NCI-H1092 (cell line): ENCODE measurements at places on chromosomes 7 and 10.

- no peak for DNase-seq
These were observed 57.0 kb downstream of the AP3M1 start for GRCh38 chr10:74093530-74094164.

DNA sequence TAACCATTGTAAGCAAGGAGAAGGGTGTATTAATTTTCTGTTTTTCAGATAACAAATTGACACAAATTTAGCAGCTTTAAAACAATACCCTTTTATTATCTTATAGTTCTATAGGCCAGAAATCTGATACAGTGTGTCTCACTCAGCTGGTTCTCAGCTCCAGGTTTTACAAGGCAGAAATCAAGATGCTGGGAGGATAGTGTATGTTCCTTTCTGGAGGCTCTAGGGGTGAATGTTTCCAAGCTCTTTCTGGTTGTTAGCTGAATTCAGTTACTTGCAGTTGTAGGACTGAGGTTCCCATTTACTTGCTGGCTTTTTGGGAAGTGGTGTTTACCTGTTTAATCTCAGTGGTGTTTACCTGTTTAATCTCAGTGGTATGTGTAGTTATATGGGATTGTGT is 125.4 kb downstream of the ADK start:
- DNase-seq: no peak

- DNase-seq: no peak
These were observed 261.9 kb downstream of the ELMO1 start for GRCh38 chr7:37186753-37187152.

GRCh38 chr7:45267262-45267661 is 109.7 kb downstream of the RAMP3 start:
- no peak for DNase-seq

DNA sequence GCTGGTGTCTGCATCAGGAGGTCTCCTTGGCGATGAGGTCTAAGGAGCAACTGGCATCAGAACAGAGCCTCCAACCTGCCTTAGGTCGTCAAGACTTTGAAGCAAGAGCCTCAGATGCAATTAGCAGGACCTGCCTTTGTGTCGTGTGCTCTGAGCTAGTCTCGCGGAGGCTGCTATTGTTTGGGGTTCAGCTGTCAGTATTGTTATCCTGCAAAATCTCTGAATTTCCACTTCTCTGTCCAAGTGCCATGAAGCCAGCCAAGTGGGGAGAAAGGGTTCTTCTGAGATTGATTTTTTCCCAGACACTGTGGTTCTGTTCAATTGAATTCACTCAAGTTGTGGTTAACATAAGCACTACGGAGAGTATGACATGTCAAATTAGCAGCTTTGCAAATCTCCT is 78.7 kb downstream of the ADARB2 start:
- no peak for DNase-seq

DNA sequence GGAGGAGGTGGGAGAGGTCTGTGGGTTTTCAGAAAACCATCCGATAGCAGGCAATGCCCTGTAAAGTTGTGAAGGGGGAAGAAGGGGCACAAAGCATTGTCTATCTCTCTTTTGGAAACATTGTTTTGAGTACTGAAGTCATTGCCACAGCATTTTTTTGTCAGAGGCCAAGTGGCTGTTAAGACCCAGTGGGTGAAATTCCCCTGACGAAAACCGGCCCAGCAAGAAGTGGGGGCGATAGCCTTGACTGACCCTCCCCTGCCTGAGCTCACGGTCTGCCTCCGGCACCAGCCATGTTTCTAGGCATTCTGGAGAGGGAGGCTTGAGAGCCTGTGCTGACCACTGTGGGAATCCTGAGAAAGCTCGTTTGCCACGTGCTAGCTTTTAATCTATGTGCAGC is 144.7 kb downstream of the RPS24 start:
- DNase-seq: no peak

GRCh38 chr10:85864173-85864549 is 502.4 kb downstream of the GRID1 start:
- DNase-seq: no peak

DNA sequence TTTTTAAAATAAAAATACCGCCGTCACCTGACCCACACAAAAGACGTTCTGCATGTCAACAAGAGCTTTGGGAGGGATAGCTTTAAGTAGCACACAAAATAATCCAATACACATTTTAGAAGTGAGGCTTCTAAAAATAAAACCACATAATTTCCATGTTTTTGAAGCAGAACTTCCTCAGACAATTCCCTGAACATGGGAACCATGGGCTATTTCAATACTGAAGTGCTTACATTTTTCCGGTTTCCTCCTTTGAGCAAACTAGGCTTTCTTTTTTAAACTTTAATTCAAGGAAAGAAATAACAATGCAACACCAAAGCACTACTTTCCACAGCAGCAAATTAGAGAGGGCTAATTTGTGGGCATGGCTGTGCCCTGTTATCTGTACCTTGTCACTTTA is 59.9 kb downstream of the ELMO1 start:
- no peak for DNase-seq

DNA sequence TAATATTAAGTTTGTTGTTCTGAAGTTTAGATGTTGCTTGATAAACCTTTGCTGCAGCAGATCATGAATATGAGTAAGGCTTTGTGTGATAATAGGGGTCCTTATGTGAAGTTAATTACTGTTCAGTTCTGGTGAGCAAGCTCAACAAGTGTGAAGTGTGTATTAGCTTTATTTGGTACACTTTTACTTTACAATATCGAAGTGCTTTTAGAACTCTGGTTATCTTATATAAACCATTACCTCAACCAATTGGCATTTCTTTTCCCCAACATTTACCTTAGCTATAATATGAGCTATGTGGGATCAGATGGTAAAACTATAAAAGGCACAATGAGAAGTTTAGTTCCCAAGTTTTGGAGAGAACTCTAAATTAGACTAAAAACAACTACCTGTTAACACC is 127.6 kb downstream of the LCOR start:
- no peak for DNase-seq

DNA sequence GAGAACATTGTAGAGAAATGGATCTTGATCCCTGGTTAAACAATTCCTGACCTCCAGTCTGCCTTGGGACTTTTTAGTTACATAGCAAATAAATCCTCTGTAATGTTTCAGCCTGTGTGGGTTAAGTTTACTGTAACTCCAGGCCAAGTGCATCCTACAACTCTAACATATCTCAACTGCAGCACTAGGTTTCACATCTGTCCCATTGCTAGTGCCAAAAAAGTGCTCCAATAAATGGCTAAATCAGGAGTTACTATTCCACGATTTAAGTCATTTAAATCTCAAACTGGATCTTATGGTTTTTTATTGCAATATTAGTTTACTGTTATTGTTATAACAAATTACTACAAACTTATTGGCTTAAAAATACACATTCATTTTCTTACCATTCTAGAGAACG is 479.6 kb downstream of the GPAM start:
- DNase-seq: no peak

DNA sequence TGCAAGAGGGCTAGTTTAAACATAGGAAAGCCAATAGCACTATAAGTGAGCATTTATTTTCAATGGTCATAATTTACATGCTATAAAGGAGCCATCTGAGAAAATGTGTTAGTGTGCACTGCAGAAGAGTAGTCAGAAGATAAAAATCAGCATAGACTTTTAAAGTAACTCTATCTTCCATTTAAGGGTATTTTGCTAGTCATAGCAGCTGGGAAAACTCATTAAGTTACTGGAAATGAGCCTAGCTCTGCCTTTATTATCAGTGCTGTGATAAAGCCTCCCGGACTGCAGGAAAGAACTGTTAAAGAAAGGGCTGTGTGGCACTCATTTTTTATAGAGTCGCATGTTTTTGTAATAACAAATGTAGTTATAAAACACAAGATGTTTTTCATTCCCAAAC is 825.8 kb upstream of the POM121L12 start:
- no peak for DNase-seq

- no peak for DNase-seq
These were observed 122.4 kb downstream of the SLC16A9 start for GRCh38 chr10:59587083-59587755.

- no peak for DNase-seq
These were observed 664.3 kb upstream of the CELF2 start for GRCh38 chr10:10353326-10353868.

GRCh38 chr10:112801004-112801403 is 149.0 kb upstream of the TCF7L2 start:
- no peak for DNase-seq

DNA sequence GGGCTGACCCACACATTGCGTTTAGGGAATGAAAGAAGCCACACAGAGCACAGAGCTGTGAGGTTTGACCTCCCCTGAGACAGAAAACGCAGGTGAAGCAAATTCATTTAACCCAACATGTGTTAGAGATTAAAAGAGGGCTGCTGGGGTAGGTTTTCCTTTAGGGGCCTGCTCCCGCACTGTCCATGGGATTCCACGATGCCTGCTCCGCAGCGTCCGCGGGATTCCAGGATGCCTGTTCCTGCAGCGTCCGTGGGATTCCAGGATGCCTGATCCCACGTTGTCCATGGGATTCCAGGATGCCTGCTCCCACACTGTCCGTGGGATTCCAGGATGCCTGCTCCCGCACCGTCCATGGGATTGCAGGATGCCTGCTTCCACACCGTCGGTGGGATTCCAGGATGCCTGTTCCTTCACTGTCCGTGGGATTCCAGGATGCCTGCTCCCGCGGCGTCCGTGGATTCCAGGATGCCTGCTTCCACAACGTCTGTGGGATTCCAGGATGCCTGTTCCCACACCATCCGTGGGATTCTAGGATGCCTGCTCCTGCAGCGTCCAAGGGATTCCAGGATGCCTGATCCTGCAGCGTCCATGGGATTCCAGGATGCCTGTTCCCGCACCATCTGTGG is 78.7 kb downstream of the VIPR2 start:
- DNase-seq: no peak

- DNase-seq: no peak
These were observed 17.5 kb downstream of the ARL3 start for GRCh38 chr10:102696736-102697135.

GRCh38 chr10:43338117-43338516 is 33.3 kb upstream of the FXYD4 start:
- no peak for DNase-seq

- DNase-seq: no peak
These were observed 198.3 kb downstream of the BAMBI start for GRCh38 chr10:28875549-28876081.

DNA sequence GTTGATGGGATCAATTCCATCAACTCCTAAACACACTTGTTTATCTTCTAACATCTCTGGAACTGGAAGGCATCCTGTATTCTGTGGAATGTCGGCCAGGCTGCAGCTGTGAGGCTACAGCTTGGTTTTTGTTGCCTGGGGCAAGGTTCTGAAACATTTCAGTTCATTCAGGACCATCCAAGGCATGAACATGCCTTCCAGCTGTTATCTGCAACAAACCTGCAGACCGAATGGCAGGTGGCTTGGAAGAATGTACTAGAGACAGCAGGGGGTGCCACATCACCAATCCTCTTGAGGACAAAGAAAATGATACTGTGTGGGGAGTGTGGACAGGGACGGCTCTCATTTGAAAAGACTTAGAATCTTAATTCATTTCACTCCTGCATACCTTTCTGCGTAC is 12.4 kb downstream of the PAPOLB start:
- peak; percentile 26 for DNase-seq

- DNase-seq: no peak
These were observed 47.9 kb downstream of the PIP4K2A start for GRCh38 chr10:22666287-22667092.

GRCh38 chr7:115224922-115225321 is 303.0 kb downstream of the MDFIC start:
- no peak for DNase-seq

DNA sequence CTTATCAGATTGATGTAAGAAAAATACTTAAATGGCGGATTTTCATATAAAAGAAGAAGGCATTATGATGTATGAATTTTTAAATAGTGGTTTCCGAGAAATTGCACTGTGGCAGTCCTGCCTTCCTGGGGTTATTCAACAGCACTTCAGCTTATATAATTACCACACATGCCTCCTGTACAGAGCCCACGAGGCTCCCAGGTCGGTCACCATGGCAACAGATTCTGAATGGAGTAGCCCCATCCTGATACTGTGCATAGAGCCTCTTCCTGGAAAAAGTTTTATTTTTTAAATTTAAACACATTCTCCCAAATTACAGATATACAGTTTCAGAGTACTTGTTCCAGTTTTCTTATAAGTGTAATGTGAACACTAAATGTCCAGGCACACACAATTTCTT is 15.9 kb upstream of the ASB4 start:
- peak; percentile 99 for DNase-seq

DNA sequence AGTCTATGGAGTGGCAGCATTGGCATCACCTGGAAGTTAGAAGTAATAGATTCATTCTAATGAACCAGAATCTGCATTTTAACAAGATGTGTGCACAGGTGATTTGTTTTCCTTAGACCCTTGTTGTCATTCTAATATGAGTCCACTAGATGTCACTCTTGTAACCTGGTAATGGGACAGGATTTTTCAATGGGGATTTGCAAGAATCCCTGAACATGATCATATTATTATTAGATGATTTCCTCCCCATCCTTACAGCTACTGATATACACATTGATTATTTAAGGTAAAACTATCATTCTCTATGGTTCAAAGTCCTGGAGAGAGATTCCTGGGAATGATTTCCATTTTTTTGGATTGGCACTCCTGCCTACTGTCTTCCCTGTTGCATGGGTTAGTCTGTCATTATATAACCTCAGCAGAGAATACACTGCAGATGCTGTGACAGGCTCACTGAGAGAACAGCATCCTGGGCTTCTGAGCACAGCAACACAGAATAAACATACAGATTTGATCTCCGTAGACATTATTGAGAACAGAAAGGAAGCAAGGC is 194.9 kb downstream of the SUGCT start:
- DNase-seq: peak; percentile 0

GRCh38 chr10:13730956-13731355 is 144.2 kb downstream of the PRPF18 start:
- no peak for DNase-seq

DNA sequence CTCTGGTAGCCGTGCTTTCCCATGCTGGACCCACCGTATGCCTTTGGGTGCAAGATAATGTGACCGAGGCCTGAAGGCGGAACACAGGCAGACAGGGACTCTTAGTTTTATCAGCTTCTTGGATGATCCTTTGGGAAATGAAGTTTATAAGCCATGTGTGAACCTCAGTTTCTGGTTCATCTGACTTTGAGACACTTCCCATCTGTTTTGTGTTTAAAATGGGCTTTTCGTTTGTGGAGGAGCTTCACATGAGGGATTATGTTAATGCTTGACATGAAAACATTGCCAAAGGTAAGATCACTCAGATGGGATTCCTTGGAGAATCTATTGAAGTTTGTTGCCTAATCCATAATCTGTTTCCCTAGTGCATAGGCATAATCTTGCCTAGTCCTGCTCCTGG is 249.8 kb upstream of the LYZL1 start:
- DNase-seq: no peak

DNA sequence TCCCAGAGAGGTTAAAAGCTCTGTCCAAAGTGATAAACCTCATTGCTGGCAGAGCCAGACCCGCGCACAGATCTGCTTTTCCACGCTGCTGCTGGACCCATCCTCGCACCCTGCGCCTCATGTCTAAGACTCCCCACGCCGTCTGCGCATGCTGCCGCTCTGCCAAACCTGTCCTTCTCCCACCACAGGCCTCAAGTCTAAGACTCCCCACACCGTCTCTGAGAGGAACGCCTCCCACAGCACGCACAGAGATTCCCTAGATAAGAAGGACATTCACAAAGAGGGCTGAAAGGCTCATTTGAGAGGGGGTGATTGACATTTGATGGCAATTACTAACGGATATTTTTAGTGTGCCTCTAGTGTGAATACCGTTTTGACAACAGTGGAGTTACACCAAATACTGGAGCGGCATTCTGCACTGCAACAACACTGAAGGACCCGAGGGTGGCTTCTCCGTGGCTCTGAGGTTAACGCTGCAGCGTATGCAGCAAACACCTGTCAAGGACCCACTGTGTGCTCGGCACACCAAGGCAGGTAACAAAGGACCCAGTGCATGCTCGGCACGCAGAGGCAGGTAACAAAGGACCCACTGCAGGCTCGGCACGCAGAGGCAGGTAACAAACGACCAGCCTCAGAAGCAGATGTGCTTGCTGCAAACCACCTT is 231.4 kb downstream of the DNAJB6 start:
- DNase-seq: no peak
